ENCODE measurements at places on chromosomes 5 and 9.

GRCh38 chr9:71549023-71549422, 219.3 kb downstream of the CEMIP2 start:
- DNase-seq, result no peak

GRCh38 chr9:85258823-85259370, 482.9 kb downstream of the AGTPBP1 start:
- no peak for DNase-seq

- DNase-seq, result no peak
These were observed 75.8 kb downstream of the OXCT1 start for GRCh38 chr5:41794471-41794870.

GRCh38 chr9:106356924-106357323, 506.0 kb upstream of the ZNF462 start:
- DNase-seq, result no peak

GRCh38 chr5:110969502-110969901, 102.0 kb upstream of the TSLP start:
- no peak for DNase-seq

DNA sequence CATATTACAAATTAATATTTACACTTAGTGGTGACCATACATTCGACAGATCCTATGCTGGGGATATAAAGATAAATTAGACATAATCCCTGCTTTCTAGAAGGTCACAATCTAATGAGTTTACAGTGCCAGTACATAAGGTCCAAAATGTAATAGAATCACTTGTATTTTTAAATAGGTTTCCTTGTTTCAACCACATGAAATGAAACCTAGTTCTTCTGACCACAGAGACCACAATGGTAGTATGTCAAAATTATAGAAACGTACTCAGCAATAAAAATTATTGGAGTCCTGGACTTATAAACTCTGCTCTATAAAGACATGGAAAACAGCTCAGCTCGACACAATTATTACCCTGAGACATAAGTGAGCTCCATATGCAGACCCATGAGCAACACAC, 444.3 kb downstream of the SPOCK1 start:
- no peak for DNase-seq

- no peak for DNase-seq
These were observed 294.8 kb upstream of the KLF4 start for GRCh38 chr9:107784235-107784958.

GRCh38 chr5:98214240-98215051, 559.0 kb upstream of the RGMB start:
- no peak for DNase-seq

GRCh38 chr9:134962065-134962972, 44.6 kb upstream of the FCN1 start:
- no peak for DNase-seq

GRCh38 chr5:36647046-36647445, 40.6 kb downstream of the SLC1A3 start:
- no peak for DNase-seq

DNA sequence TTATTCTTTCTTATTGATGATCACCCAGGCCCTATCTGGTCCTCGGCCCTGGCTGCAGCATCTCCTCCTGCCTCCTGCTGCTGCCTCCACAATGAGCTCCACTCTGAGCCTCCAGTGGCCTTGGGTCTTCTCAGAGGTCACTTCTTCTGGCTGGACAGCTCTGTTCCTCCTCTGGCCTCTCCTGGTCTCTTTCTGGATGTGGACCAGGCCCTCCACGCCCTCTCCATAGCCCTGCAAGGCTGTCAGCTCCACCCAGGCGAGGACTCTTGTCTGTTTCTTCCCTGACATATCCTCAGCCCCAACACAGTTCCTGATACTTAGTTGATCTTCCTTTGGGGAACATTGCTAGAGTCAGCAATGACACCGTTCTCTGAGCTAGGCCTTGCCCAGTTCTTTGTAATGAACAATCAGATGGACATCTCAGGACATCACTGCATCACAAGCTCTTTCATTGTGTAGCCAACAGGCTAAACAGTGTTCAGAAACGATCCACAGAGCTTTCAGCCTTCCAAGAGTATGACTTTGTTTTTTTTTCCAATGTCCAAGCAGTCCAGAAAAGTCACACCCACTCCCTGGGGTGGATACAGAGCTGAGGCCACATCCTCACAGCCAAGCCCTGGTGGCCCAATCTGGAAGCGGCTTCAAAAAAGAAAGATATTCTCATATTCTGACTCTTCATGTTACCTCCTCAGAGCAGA, 62.5 kb upstream of the DNAH5 start:
- no peak for DNase-seq

DNA sequence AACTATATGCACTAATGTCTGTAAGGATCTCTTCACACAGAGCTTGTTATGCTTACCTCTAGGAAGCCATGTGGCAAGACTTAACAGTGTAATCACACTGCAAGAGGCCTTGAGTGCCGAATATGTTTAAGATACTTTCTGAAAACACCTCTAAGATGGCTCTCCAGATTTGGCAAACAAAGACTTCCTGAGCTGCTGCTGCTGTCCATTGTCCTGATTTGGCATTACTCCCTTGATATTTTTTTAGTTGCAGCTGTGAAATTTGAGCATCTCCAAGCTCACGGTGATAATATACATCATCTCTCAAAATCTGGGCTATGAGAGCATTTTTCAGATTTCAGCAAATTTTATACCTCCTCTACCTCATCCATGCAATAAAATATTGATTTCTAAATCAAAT, 384.5 kb upstream of the CDH6 start:
- no peak for DNase-seq

GRCh38 chr9:68974431-68974830, 39.5 kb downstream of the PRKACG start:
- no peak for DNase-seq

DNA sequence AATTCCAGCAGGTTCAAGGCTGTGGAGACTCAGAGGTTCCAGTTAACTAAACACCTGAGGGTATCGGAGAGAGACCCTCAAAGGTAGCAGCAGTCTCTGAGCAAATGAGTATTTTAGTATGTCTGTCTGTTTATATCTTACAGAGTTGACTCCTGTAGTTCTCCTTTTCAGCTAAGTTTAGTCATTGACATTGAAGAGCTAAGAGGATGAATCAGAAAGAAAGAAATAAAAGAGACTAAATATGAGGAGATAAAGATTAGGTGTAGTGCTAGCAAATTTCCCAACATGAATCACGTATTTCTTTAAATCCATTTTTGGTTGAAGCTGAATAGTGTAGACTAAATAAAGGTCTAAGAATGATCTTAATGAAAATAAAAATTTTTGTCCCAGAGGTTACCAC, 474.0 kb upstream of the RGMB start:
- DNase-seq, result no peak

DNA sequence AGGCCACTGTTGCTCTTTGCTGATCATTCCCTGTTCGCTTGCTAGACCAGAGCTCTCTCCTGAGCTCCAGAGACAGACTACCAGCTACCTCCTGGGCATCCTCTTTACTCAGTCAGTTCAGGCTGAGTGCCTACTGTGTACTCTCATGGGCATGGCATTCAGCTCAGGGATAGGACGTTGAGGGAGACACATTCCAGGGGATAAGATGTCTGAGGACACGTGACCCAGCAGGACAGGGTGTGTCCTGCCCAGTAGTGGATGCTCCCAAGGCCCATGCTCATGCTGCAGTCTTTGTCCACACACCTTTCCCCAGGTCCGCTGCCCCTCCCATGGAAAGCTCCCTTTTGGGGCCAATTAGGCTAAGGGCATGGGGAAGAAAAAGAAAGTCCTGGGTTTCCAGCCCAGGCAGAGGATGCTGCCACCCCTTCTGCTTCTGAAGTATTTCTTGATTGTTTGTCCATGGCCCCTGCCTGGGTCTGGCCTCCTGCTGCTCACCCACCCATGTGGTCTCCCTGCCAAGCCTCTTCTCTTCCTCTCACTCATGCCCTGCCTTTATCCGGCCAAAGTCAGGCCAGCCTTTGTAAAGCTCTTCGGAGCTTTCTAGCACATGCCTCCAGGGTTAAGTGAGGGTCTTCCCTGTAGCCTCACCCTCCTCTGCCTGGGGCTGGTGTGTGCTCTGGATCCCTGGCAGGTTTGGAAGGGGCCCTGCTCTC, 60.5 kb upstream of the PITX1 start:
- DNase-seq, result no peak

GRCh38 chr9:35506359-35506758, 16.4 kb downstream of the RUSC2 start:
- no peak for DNase-seq

DNA sequence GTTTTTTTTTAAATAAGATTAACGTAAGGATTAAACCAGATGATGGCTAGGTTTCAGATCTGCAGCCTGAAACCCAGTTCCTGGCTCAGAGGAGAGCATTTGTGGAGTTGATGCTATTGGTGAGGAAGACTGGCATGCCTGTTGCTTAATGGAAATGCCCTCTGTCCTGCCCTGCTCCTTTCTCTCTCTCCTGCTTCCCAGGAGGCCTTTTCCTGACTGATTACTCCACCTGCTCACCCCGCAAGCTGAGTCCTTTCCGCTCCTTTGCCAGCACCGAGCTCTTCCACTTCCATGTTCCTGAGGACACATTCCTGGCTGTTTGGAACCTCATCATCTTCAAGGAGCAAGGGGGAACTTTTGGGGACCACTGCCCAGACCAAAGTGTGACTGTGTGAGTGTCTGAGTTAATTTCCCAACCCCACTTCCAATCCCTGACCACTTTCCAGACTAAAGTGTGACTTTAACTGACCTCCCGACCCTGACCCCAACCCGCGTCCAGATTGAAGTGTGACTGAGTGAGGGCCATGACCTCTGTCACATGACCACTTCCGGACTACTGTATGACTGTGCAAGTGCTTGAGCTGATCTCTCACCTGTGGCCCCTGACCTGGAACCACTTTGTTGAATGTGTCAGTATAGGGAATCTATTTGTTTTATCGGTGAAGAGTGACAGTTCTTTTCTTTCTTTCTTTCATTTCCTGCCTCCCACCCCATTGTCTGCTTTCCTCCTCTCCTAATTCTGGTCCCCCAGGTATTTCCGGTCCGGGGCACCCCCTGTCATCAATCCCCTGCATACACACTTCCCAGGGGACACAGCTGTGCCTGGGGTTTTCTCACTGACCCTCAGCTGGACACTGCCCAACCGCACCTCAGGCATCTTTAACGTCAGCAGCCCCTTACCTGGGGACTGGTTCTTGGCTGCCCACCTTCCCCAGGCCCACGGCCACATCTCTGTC, 5.5 kb downstream of the TMEM8B start:
- no peak for DNase-seq

DNA sequence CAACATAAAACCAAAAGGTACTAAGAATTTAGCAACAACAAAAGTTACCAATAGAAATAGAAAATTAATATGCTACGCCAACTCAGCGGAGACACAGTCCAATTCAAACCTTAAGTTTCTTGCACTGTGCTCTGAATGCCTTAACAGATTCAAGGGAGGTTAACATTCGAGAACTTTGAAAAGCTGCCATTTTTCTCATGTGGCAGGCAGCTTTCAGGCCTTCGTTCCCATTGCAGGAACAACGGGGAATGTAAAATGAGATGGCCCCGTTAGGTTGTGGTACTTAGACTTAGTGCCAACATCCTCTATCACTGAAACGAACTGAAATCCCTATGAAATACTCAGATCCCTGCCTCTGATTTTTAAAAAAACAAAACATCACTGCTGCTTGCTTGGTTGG, 22.4 kb downstream of the FNBP1 start:
- no peak for DNase-seq

DNA sequence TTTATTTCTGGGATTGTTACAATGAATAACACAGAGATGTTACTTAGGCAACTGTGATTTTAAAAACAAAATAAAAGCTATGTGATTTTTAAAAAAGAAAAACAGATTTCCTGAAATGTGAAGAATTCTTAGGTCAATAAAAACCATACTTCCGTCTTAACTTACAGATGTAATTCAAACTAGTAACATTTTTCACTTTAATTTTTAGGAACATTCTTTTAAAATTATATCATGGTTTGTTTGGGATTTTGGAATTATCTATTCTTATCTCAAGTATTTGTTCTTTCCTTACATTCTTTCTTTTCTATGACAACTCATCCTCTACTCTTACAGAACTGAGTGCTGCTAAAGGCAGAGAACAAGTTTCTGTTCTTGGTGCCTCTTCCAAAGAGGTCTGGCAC, 159.5 kb downstream of the RAPGEF6 start:
- no peak for DNase-seq

GRCh38 chr5:31921852-31922305, 252.2 kb downstream of the GOLPH3 start:
- DNase-seq, result no peak

GRCh38 chr9:14198841-14199455, 115.0 kb downstream of the NFIB start:
- no peak for DNase-seq

DNA sequence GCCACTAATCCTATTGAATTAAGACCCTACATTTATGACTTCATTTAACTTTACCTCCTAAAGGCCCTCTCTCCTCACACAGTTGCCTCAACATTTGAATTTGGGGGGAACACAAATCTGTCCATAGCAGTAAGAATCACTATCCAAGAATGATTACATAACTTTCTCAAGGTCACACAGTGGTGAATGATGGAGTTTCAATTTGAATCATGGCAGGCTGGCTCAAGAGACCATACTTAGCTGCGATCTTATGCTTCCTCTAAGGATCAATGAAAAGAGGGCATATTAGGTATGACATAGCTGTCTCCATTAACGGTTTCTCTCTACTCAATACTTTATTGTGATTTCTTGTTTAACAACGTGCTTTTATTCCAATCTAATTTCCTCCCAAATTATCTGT, 44.1 kb upstream of the PDE4D start:
- DNase-seq, result no peak

DNA sequence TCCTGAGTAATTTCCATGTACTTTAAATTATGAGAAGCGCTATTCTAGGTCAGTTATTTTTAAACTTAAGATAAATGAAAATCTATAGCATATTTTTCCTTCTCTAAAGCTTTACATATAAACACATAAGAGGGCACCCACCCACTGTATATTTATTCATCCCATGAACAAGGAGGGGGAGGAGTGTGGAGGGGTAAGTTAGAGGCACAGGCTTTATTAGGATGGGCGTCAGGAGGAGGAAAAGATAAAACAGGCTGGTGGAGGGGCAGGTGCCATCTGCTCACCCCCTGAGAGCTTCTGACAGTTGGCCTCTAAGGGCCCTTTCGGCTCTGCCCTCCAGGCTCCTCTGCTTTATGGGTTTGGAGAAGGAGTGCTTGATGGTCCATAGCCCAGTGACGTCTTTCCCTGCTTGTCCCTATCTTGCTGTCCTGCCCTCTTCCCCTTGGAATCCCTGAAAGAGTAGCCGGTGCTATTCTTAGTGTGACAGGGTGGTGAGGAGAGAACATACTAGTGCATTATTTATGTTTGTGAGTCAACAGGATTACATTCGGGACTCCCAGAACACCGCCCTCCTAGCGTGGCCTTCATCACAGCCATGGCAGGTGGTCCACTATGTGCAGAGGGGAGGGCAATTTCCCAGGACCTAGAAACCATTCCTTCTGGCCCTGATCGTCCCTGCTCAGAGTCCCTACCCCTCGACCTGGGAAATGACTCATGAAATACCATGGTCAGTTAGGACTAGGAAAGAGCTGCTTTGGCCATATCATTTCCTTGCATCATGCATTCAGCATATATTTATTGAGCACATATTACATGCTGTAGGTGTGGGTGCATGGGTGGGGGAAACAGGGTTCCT, 7.9 kb upstream of the SYNPO start:
- DNase-seq, result no peak
